RCC 7860 (cell line): ENCODE measurements at places on chromosomes 12 and 14.

DNA sequence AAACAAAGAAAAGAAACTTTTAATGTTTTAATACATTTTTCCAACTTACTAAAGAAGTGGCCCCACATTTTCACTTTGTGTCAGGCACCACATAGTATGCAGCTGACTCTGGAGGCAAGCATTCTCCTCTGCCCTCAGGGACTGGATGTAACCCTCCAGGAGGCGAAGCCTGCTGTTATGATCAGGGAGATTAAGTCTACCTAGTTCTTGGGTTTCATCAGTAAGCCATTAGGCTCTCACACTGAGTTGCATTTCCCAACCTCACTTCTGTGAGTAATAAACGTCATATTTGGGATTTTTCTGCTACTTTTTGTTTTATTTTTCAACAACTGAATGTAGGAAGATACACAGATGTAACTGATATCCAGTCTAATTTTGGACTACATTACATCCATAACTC, 101.2 kb upstream of the LRFN5 start:
- DNase-seq, result no peak

GRCh38 chr14:94805680-94806288, 35.9 kb upstream of the GSC start:
- no peak for DNase-seq

DNA sequence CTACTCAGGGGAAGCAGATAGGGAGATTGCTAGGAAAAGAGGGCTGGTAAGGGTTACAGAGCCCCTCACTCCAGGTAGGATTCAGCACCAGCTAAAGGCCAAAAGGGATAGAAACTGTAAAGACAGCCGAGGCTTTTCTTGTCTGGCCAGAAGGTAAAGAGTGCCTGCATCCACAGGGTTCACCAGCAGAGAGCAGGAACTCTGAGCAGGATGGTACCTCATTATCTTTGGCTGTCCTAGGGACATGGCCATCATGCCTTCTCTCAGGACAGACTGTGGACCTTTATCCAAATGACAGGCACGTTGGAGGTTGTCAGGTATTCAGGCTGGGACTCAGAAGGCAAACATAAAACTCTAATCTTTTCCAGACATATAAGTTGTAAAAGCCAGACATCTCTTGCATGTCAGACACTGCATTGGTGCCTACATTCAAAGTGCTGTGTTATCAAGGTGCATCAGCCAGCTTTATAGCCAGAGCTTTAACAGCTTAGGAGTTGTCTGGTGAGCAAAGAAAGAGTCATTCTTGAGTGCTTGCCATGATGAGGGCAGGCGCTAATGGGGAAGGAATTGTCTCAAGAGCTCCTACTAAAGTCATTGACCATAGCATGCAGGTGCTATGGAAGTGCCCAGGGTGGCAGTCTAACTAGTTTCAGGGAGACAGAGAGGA, 89.5 kb downstream of the PELI2 start:
- DNase-seq, result no peak

DNA sequence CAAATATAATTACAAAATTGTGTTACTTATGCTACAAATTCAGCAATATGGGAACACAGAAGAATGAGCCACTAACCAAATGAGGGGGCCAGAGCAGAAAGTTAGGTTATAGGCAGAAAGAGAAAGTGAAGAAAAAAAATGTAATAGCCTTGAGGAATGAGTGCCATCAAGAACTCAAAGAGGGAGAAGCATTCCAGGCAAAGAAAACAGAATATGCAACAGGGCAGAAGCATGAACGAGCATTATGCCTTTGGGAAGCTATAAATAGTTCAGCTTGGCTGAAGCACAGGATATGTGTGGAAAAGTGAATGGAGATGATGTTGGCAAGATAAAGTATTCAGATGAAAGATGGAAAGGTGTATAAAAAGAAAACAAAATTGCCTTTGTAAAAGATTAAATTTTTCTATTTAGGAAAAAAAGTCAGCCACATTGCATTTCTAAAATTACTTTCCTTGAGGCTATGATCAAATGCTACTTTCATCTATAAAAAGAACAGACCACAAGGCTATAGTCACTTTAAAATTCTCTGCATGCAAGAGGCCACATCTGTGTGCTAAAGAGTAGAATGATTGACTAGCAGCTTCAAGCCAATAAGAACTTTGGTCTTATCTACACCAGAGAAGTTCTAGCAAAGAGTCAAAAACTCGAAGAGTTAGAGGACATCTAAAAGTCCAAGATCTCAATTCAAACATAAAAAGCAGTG, 193.6 kb upstream of the GARIN6 start:
- DNase-seq, result no peak

- DNase-seq, result no peak
Measured at GRCh38 chr14:104393199-104393897, 186.2 kb upstream of the C14orf180 start.

DNA sequence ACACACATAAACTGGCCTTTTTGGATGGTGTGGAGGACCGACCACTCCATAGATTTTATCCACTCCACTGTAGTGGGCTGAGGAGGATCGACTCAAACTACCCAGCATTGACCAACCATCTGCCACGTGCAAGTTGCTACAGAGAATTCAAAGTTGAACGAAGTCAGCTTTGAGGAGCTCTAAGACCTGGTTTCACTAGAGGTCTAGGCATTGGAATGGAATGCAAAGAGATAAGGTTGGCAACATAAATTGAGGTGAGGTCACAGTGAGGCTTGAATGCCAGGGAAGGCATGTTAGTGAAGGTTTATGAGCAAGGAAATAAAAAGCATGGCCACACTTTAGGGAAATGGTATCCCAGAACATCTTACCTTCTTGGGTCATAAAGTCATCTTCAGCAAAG, 14.5 kb downstream of the VWF start:
- no peak for DNase-seq

DNA sequence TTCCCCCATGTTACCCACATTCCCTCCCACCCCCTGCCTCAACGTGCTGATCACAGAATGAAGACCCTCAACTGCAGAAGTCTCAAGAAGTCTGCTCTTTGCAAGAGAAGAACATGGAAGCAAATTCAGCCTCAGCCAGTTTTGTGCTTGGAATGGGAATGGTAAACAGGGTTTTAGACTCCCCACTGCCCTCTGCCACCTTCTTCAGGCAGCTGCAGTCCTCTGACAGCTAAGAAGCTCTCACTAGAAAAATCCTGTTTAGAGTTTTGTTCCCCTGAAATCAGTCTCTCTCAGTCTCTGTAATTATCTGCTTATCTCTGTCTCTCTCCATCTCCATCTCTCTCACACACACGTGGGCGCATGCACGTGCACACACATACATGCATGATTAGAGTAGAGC, 85.4 kb downstream of the CRACR2A start:
- DNase-seq, result no peak

DNA sequence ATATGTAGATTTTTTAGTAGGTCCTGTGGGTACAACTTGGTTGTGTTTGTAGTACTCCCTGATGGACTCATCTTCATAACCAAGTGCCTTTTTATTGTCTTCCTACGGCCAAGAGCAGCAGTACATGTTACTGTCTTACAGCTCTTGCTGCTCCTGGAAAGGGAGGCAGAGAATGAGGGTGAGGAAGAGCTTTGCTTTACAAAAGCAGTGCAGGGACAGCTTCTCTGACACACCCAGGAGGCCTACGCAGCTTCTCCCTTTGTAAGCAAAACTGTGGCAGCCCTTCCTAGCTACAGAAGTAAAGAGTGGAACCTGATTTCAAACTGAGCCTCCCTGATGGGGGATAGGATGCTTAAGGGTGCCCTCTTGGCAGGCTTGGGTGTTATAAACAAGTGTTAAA, 18.6 kb downstream of the MYRFL start:
- DNase-seq, result no peak

- no peak for DNase-seq
Measured at GRCh38 chr12:120999191-121000120, 16.8 kb downstream of the C12orf43 start.

DNA sequence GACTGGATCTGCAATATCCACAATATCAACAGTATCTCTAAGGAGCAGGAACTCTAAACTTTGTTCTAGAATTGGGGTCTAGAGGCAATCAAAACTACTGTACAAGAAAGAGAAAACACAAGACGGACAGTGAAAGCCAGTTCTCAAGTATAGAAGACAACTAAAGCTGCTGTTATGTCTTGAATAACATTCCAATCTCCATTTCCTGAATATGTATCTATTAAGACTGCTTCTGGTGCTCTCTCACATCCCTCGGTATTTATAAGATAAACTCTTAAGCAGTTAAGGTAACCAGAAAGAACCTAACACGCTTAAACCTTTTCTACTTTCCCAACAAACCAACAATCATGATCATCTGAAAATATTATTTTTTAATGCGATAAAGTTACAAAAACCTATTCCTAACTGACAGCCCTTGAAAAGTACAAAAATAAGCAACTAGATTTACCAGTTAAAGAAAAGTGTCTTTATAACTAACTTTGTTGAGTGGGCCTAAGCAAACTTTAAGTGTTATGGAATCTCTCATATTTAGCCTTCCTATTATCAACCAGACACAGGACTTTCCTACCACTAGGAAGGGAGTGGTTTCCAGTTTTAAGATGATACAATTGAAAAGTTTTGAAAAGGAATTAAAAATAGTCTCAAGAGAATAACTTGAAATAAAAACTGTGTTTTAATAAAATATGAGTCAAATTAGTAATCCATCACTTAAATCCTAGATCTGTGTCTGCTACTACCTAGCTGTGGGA, 30.7 kb downstream of the NUMB start:
- DNase-seq, result no peak

GRCh38 chr12:94263905-94264561, 115.7 kb downstream of the PLXNC1 start:
- no peak for DNase-seq

- no peak for DNase-seq
Measured at GRCh38 chr14:74636424-74637177, 24.6 kb upstream of the LTBP2 start.

GRCh38 chr14:74516451-74517160, 23.0 kb downstream of the ISCA2 start:
- DNase-seq, result no peak

- DNase-seq, result no peak
Measured at GRCh38 chr12:123986374-123986965, 13.5 kb downstream of the ZNF664 start.

DNA sequence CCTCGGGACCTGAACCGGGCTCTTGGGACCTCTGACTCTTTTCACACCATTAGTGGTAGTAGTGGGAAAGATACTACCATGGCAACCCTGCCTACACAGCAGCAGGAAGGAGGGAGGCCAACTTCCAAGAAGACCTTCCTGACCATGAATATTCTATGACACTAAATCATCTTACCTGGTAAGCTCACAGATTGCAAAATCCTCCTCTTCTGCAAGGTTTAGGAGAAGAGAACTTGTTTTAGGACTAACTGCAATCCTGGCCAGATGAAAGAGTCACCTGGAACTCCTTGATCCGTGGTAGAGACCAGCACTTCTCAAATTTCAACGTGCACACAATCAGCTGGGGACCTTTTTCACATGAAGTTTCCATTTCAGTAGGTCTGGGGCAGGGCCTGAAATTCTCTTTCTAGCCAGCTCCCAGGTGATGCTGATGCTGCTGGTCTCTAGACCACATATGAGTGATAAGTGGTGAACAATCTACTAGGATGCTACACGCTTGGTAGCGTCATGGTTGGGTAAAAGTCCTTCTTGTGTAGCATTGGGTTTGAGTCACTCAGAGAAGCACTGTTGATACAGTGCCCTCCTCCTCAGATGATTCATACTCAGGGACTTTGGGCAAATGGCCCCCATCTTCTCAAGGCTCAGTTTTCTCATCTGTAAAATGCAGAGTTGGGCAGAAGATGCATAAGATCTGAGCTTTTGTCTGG, 35.6 kb upstream of the FICD start:
- DNase-seq, result peak; percentile 91

DNA sequence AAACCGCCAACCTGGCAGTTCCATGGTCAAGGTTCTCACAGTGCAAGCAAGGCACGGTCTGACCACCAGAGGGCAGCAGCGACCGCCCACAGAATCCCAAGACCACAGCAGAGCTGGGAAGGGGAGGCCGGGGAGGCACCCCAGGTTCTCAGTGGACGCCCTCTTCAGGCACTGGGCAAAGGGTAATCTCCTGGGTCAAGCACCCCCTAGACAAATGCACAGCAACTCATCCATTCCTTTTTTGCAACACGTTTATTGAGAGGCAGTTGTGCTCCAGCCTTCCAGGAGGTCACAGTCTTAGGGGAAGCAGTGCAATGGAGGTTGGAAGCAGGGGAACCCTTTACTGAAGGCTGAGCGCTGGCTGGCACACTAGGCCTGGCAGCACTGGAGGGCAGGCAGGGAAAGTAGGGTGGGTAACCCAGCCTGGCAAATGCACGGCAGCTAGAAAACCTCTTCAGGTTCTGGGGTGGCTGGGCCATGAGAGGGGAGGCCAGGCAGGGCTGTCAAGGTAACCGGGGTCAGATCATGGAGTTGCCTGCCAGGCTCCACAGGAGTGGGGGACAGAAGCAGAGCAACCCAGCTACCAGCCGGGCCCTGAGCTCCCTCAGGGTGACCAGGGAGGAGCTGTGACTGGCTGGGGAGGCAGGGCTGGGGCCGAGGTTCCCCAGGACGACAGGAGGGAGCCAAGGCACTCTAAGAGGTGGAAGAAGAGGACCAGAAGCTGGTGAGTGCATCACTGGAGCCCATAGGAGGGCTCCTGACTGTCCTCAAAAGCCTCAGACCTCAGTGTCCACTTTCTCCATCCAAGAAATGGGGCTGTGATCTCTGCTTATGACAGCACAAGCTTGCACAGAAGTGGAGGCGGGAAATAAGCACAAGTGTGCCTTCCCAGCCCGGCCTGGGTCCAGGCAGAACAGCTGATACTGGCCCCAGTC, 1.8 kb upstream of the RHOF start:
- peak; percentile 52 for DNase-seq

DNA sequence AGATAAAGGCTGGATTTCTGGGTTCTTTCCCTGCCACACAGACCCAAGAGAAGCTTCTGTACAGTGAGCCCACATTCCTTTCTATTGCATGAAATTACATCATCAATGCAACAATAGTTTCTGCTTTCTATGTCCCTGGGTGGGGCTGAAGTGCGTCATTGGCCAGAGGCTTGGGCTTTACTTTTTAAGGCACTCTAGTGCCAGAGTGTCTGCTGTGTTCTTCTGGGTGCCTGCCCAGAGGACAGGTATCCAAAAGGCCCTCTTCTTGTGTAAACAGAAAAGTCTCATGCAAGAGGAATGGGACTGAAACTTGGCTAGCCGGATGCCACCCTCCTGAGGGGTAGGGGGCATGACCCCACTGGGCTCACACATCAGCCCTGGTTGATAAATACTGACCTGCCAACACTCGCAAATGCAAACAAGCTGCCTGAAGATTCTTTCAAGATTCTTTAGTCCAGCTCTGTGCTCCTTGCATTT, 5.9 kb downstream of the KRT86 start:
- peak; percentile 91 for DNase-seq

DNA sequence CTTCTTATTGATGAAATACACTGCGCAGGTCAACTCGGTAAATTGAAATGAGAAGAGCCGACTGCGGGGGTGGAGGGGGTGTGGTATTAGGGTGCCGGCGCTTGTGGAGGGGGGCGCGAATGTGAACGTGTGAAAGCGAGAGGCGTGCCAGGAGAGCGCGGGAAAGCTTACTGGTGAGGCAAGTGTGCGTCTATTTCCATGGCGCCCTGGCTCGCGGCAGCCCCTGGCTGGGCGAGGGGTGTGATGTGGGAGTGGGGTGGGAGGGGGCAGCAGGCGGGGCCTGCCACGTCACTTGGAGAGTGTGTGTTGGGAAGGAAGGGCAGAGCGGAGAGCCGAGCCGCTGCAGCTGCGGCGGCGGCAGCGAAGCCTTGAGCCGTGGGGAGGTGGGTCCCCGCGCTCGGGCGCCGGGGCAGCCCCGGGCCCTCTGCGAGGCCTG, 88.8 kb downstream of the GALNT8 start:
- DNase-seq, result no peak
